ENCODE measurements at places on chromosomes 2 and 18.

DNA sequence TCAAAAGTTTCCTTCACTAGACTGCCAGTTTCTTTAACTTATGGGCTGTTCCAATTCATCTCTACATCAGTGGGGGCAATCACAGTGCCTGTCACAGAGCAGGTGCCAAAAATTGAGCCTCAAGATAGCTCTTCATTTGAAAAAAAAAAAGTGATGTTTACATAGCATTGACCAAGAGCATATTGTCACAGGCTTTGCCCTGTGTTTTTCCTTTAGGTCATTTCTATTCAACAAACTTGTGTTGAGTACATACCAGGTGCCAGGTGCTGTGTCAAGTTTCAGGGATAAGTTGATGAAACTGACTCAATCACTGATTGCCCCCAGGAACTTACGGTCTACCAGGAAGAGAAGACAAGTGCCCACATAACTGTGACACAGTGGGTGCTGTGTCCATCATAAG is 22.2 kb upstream of the NT5C1B start:
- no peak for DNase-seq

DNA sequence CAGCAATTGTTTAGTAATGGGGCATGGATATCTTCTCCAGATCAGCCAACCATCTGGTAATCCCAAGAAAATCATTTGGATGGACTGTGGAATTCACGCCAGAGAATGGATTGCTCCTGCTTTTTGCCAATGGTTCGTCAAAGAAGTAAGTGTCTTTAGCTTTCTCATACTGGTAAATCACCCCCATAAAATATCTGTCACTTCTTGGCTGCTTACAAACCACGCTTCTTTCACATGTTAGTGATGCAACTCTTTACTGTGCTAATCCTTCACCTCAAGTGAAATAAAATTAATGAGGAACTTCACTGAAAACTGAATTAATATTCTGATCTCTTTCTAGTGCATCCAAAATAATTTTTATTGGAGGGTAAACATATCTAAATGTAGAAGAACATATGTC is 18.9 kb downstream of the CPO start:
- no peak for DNase-seq

GRCh38 chr2:238581126-238581525 is 154.4 kb downstream of the ASB1 start:
- no peak for DNase-seq

DNA sequence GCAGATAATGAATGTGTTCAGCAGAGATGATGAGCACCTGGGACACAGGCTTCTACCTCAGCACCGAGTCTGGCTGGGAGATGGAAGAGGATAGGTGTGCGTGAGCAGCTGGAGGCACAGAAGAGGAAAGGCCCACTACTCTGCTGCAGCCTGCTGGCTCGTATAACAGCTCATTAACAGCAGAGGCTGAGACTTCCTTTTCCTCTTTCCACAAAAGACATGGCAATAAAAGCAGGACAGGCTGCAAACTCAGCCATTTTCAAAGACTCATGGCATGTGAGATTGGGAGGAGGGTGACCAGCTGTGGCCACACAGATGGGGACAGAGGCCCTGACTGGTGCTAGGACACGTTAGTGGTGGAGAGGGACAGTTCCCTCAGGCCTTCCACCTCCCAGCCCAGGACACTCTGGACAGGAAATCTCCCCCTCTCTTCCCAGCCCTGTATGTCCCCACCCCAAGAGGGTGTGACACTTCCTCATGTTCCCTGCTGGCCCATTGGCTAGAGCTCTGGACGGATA is 60.3 kb downstream of the CACNB4 start:
- DNase-seq = peak; percentile 63

DNA sequence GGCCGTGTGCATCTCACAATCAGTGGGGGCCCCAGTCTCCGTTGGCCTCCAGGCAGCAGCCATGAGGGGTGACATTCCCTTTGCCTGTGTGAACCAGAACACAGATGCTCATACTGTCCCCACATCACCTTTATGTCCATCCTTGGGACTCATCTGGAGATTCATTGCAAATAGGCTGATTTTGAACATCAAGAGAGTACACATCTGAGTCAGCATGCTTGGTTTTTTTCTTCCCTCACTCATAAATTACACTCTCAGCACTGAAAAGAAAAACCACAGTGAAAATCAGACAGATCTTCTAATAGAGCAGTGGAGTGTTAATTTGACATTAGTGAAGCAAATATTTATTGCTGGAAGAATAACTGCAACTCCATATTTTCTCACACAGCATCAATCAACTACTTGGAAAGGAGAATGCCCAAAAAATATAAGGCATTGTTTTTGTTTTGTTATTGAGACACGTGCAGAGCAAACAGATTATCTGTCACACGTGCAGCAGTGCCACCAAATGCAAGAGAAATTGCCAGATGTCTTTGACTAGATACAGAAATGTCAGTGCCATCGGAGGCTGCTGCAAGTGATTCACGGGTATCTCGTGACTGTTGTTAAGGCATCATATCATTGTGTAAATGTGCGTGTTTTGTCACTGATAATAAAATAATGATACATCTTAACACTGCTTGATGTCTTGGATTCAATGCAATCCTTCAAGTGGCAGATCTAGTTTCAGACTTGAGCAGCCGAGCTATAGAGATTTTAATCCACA is 10.9 kb downstream of the APCDD1 start:
- no peak for DNase-seq

GRCh38 chr2:7825591-7826312 is 856.1 kb upstream of the ID2 start:
- no peak for DNase-seq

GRCh38 chr2:129484999-129485897 is 494.2 kb upstream of the RAB6C start:
- no peak for DNase-seq

- DNase-seq = peak; percentile 14
Measured at GRCh38 chr2:129922571-129923264, 56.7 kb upstream of the RAB6C start.

DNA sequence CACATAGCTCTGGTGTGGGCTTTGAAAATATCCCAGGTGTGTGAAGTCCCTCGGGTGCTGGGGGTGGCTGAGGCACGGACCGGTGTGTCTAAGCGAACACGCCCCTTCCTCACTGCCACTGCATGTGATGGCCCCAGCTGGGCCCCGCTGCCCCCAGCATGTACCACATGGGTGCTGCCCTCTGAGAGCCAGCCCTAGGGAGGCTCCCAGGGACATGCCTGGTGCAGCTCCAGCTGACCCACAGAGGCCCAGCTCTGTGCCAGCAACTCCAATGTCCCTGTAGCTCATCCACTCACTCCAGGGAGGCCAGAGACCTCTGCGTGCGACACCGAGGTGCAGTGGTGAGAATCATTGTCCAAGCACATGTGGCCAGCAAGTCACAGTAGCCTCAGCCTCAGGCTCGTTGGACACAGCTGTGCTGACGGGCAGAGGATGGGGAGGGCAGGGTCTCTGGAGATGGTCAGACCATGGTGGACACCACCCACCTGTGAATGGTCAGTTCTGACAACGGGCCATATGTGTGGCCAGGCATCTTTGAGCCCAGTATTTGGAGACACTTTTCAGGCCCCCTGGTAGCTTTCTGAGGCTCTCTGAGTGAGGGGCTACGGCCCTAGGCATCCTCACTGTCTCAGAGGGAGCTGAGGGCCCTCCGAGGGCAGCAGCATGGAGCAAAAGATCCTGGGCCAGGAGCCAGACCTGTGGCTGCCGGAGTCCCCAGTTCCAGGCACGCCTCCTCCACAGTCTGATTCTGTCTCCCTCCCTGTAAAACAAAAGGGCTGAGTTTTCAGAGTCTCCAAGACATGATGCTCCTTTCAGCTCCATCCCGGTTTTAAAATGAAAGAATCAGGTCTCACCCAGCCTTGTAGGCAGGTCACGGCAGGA is 220.7 kb downstream of the NDUFA10 start:
- no peak for DNase-seq

All from mesendoderm (in vitro differentiated cells).